Prostate gland (tissue), 2 donors: ENCODE measurements at places on chromosomes 13 and 19. TPM values are rescaled to one million over a fixed set of nuclear protein-coding genes. Genes with fewer than 3 reads are reported as not detected.

DNA sequence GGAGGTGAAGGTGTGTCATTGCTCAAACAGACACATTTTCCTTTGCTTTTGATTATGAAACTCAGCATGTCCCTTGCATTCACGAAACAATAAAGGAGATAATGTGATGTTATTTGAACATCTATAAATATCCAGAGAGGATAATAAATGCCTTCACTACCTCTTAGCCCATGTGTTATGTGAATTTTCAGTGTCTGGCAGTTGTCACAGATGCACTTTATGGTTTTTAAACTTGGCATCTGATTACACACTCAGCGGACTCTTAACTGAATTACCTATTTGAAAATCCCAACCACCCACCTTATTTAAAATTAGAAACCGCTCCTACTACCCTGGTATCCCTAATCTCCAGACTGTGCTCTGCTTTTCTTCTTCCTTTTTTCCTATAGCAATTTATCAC is 254.2 kb downstream of the COG6 start:
- no peaks in the 10 kb centered on the region for H3K27me3 ChIP-seq
- no peak overlapping the region for H3K4me3 ChIP-seq
- DNase-seq, result no peak
- no peaks in the 10 kb centered on the region for H3K36me3 ChIP-seq
- H3K4me1 ChIP-seq, result no peaks in the 10 kb centered on the region

DNA sequence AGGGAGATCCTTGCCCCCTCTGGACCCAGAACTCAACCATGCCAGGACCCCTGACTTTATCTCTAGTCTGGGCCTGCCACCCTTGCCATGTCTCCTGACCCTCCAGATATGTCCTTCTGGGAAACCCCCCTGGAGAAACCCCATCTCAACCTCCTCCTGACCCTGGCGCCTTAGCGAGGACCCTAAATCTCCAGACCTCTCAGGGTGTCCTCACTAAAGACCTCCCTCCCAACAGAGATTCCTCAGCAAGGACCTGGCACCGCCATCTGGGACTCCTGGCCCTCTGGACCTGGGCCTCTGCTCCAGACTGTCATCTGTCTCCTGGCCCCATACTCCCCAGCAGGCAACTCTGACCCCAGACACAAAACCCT is 1.3 kb downstream of the KCNK6 start:
- no peak overlapping the region for H3K27ac ChIP-seq
- no peaks in the 10 kb centered on the region for H3K27me3 ChIP-seq
- H3K4me1 ChIP-seq, result no peaks in the 10 kb centered on the region
- no peak for DNase-seq

GRCh38 chr13:103835052-103835451 is 768.8 kb upstream of the SLC10A2 start:
- H3K27ac ChIP-seq, result no peak overlapping the region
- H3K4me1 ChIP-seq, result no peaks in the 10 kb centered on the region
- H3K4me3 ChIP-seq, result no peak overlapping the region
- DNase-seq, result no peak
- H3K36me3 ChIP-seq, result no peaks in the 10 kb centered on the region

The ZNF526 gene
- total RNA-seq, result 8.2 TPM

The ZNF579 gene
- 8.7 TPM for total RNA-seq
